ENCODE measurements at places on chromosomes 16 and 17.

GRCh38 chr17:48542114-48542656, 2.7 kb downstream of the HOXB2 start:
- DNase-seq, result no peak

- no peak for DNase-seq
These were observed 8.9 kb downstream of the CIBAR2 start for GRCh38 chr16:85103114-85104079.

DNA sequence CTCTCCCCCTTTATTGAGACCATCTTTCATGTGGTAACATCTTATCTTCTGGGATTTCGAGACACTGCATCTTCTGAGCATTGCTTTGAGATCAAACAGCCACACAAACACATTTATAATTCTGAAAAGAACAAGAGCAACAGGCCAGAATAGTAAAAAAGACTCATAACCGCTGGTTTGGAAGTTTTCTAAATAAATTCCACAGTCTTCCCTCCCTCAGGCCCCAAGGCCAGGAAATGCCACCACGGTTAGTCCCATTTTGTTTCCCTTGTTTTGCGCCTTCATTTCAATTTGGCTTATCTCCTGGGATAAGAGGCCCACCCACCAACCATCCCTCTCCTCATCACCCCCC, 25.3 kb downstream of the LITAF start:
- no peak for DNase-seq

GRCh38 chr17:27919079-27919478, 25.9 kb upstream of the LYRM9 start:
- no peak for DNase-seq

DNA sequence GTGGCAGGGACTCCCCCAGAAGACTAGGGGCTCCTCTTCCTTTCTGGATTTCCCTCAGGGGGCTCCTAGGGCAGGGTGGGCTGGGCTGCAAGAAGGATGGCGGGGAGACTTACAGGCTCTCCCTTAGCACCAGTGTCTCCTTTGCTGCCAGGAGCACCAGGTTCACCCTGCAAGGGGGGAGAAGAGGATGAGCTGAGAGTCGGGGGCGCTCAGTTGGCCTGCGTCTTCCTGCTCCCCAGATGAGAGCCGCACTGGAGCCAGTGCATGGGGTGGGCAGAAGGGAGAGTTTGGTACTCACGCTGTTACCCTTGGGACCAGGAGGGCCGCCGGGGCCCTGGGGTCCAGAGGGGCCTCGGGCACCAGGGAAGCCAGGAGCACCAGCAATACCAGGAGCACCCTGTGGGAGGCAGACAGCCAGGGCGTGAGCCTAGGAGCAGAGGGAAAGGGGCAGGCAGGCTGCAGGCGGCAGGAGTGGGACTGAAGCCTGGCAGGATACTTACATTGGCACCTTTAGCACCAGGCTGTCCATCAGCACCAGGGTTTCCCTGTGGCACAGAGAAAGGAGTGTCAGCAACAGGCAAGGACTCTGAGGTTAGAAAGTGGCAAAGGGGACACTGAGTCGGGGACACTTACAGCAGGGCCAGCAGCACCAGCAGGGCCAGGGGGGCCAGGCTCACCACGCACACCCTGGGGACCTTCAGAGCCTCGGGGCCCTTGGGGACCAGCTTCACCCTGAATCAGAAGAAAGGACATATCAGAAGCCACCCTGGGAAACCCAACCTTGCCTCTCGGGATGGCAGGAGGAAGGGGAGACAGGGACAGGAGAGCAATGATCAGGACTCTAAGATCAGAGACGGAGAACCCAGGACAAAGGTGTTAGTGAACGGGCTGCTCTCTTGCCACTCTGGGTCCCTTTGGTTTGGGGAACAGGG, 6.2 kb downstream of the COL1A1 start:
- no peak for DNase-seq

DNA sequence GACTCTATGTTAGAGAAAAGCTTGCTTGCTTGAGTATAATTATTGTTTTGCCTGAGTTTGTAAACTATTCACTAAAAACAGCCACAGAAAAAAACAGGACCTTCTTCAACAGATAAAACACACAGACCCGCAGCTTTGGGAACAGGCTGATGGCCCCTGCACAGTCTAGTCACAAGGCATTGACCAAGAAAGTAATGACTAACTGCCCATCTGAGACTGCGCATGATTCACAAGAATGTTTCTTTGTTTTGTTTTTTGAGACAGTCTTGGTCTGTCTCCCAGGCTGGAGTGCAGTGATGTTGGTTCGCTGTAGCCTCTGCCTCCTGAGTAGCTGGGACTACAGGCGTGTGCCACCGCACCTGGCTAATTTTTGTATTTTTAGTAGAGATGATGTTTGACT, 2.8 kb upstream of the ZKSCAN2 start:
- no peak for DNase-seq

- no peak for DNase-seq
These were observed 81.6 kb downstream of the SEC14L1 start for GRCh38 chr17:77222356-77222755.

- DNase-seq, result no peak
These were observed 4.7 kb downstream of the LPCAT2 start for GRCh38 chr16:55513616-55514015.

GRCh38 chr17:36761203-36761950, 160.0 kb downstream of the MRM1 start:
- DNase-seq, result no peak

DNA sequence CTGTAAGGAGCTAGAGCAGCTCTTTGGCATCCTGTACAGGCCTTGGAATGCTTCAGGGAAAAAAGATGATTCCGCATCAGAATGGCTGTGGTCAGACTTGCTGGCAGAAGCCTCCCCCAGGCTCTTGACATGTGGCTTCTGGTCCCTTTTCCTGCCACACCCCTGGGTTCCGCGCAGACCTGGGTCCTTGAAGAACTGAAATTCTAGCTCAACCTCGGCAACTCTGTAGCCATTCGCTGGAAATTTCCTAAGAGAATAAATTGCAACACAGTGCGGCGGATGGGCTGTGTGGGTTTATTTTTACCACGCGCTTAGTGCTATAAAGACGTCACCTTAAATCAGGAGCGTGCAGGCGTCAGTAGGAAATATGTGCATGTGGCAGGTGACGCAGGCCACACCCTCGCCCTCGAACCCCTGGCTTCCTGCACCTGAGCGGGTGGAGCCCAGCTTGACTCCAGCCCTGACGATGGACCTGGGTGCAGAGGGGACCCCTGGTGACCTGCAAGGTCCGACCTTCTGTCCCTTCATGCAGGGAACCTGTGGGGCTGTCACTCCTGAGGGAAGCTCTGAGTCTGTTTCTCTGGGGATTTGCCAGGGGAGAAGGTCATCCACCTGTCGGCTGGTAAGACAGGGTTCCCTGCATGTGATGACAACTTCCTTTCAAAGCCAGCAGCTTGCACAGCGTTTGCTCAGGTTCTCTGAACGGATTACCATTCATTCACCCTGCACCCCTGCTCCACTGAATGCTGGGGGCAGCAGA, 46.3 kb downstream of the METRNL start:
- no peak for DNase-seq

DNA sequence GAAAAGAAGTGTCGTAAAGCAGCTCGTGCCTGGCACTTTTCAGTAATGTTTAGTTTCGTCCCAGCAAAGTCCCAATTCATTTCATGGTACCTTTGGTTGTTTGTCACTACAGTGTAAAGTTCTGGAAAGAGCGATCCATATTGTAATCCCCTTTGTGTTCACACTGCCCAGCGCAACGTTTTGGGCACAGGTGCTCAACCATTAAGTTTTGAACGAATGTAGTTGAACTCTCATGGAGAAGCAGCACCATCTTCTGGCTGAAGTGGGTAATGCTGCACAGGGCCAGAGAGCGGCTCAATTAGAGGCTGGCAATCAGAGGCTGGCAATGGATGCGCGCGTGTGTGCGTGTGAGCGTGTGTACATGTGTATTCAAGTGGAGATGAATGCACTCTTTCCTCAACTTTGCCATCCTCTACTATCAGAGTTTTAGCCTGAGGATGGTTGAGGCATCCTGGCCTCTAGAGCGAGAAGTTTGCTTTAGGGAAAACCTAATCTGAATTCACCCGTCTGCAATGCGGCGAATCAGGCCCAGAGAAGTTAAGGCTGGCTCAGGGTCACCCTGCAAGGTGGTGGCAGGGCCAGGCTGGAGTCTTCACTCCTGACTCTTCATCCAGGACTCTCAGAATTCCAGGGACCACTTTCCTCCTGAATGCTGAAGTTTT, 29.9 kb downstream of the DYNLL2 start:
- peak; percentile 54 for DNase-seq

Measured in right lung (tissue), 10 donors.